ENCODE measurements at places on chromosomes 3 and 15.

GRCh38 chr3:5169807-5170206 is 17.7 kb upstream of the EDEM1 start:
- no peak for DNase-seq

- DNase-seq, result no peak
These were observed 2.4 kb downstream of the HACD3 start for GRCh38 chr15:65532738-65533051.

GRCh38 chr3:4060064-4060463 is 243.1 kb upstream of the SETMAR start:
- no peak for DNase-seq

DNA sequence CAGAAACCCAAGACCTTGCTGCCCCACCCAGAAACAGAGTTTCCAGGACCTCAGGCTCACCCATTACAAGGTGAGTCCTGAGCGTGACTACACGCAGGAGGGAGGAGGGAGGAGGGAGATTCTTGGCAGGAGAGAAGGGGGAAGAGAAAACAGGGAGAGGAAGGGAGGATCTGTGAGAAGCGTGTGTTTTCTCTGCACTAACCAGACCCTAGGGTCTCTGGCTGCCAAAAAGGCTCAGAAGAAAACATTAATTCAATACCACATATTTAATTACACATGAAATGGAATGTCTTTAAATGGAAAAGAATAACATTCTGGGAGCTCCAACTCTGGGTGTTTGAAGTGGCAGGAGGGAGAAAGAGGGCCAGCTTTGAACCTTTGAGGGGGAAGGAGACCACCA is 309.0 kb downstream of the NTRK3 start:
- DNase-seq, result no peak

DNA sequence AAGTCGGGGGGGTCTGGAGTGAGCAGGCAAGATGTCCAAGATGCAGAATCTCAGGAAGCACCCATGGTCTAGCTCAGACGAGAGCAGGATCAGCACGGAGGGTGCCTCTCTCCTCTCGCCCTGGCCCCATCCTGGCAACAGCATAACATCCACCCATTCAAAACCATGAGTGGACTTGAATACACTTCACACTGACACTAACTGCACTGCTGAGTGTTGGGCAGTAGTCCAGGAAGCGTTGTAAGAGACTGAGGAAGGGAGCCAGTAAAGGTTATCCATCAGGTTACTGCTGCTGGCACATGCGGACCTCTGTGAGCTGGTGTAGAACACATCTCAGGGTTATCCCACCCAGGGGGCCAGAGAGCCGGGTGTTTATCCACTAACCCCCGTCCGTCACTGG is 131.0 kb upstream of the TOPAZ1 start:
- DNase-seq, result no peak

DNA sequence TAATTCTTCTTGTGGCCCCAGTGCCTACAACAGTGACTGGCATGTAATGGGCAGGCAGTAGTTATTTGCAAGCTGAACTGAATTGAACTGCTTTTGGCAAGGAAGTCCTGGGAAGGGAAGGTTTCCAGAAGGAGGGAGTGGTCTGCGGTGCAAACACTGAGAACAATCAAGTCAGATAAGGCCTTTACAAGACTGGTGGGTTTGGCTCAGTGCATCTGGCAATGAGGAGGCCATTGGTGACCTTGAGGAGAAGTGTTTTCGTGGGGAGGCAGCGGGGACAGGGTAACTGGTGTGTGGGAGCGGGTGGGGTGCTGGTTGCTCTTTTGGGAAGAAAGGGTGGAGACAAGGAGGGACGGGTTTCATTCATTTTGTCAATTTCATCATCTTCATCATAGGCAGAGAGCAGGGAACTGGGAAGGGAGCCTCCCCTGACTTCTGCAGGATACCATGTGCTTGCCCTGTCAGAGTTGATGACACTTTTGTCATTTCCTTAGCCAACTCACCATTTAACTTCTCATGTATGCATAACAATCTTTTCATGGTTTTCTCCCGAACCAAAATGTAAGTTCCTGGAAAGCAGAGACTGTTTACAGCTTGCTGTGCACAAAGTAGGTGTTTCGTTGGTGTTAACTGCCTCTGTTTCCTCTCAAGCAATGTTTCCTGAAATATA is 8.4 kb upstream of the EHD4 start:
- no peak for DNase-seq

DNA sequence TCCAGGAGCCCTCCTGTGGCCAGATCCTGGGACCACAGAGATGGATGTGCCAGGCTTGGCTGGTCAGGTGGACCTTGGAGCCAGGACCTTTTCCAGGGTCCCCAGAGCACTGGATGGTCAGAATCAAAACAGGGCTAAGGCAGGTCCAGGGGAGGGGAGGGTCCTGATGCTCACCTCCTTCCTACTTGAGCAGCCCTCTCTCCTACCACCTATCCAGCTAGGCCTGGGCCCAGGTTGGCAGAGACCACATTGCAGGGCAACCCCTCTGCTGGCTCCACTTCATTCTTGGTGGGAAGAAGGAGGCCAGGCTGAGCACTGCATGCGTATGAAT is 28.5 kb upstream of the SFMBT1 start:
- no peak for DNase-seq

- no peak for DNase-seq
These were observed 41.7 kb downstream of the DAPK2 start for GRCh38 chr15:64004587-64004986.

- DNase-seq, result no peak
These were observed 46.4 kb upstream of the KLF13 start for GRCh38 chr15:31280046-31280830.

DNA sequence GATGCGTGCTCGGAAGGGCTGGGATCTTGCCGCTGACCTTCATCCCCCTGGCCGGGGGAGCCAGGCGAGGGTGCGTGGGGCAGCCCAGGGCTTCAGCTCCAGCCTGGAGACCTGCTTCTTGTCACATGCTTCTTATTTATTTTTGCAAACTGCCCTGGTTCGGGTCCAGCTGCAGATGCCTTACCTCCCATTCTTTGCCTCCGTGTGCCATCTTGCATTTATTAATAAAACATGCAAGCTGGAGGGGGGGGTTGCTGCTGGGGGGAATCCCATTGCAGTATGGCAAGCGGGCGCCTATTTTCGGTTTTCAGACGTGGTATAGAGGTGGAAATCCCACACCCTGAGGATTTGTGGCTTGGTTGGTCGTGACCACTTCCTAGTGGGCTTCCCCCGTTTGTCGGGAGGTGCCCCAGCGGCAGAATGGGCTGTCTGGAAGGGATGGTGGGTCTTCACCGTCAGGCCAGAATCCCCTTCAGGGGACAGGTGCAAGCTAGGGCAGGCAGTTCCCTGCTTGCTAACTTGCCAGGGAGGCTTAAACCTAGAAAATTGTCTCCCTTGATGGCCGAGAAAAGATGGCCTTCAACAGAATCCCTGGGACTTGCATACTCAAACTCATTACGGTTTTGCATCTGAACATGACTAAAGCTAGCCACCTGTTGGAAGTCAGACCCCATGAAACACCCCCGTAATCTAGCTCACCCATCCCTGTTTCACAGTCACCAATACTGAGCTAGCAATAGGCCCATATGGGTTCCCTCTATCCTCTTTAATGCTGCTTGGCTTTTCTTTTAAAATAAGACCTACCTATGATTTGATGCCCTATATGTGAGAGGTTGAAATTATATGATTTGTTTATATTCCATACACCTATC is 569 bp downstream of the TMEM266 start:
- no peak for DNase-seq

GRCh38 chr3:6321999-6322398 is 538.9 kb upstream of the GRM7 start:
- no peak for DNase-seq

DNA sequence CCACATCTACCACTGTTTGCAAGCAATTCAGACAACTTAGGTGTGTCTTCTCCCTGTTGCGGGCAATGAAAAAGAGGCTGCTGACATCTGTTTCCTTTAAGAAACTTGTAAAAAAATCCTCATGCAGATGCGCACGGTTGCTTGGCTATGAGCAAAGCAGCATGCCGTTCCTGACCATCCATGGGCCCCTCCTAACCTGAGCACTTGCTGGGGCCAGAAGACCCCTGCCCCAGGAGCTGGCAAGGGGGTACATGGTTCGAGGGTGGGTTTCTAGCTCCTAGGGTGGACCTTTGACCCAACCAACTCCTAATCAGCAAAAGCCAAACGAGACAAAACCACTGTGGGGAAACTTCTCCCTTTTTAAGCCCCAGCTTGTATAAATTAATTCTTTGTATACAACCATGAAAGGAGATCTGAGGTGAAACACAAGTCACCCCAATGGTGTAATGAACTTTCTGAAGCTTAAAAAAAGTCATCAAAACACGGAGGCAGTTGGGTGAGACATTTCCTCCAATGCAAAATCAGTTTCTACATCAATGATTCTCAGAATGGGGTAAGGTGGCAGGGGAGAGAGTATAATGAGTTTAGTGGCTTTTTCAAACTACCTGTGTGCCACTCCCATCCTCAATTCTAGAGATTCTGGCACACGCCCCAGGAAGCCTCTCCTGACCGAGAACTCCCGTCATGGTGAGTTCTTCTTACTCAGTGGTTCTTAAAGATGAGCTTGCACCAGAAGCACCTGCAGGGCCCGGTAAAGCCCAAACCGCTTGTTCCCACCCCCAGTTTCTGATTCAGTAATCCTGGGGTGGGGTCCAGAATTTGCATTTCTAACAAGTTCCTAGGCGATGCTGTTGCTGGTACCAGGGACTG is 44.1 kb downstream of the CPN2 start:
- DNase-seq, result no peak

GRCh38 chr3:127542441-127542952 is 48.0 kb downstream of the TPRA1 start:
- DNase-seq, result no peak

GRCh38 chr3:169227911-169228310 is 435.6 kb downstream of the MECOM start:
- no peak for DNase-seq

DNA sequence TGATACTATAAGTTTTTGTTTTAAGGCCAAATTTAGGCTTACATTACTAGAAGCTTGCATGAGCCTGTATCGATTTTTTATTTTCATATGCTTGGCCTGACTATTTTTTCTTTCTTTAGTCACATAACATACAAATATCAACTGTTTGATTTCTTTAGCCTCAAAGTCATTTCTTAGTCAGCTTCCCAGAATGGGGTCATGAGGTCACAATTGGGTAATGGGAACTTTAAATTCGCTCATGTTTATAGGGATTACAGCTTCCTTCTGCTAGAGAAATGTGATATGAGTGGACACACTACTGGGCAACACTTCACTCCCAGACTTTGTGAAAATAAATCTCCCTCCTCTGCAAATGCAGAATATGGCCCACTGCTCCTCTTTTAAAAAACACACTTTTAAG is 9.1 kb upstream of the TIPARP start:
- no peak for DNase-seq

DNA sequence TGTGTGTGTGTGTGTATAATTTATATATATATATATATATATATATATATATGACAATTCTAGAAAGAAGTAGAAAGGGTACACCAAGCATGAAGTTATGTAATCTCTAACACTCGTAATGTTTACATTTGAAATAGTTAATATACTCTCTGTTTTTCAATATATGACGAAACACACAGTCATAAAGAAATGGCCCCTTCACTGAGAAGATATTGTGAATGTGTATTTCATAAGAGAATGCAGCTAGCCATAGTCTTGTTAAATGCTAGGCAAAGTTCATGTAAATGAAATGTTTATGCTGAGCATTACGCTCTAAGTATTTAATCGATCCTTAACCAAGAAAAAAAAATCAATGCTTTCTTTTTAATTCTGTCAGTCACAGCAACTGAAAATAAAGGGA is 154.7 kb upstream of the TSPAN3 start:
- no peak for DNase-seq

DNA sequence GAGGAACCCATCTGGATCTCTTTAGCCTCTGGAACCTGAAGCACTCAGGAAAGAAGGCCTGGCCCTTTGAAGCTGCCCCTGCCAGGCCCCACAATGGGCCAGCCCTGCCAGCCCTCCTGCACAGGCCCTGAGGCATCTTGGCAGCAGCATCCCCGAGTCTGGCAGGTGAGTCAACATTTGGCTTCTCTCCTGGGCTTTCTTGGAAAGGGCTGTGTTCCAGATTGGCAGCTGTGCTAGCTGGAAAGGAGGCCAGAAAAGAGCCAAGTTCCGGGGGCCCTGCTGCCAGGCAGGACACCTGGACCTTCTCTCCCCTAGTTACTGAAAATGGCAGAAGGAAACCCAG is 187.2 kb downstream of the SHQ1 start:
- no peak for DNase-seq

- DNase-seq, result no peak
These were observed 2.0 kb downstream of the ANKRD28 start for GRCh38 chr3:15795651-15796308.

GRCh38 chr15:56351353-56351752 is 13.9 kb upstream of the TEX9 start:
- no peak for DNase-seq

GRCh38 chr3:59978979-59979378 is 929.2 kb upstream of the CFAP20DC start:
- DNase-seq, result no peak

DNA sequence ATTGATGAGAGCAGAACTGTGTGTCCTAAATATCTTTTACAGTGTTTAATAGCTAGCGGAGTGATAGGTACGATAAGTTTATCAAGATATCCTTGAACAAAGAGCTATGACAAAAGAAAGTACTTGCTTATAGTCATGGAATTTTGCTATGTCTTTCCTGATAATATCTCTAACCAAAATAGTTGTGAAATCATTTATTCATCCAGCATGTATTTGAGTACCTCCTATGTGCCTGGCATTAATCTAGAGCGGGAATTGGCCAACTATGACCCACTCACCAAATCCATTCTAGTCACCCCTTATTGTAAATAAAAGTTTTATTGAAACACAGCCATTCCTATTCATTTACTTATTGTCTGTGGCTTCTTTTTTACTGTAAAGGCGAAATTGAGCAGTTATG is 46.6 kb downstream of the ZFAND6 start:
- DNase-seq, result no peak

DNA sequence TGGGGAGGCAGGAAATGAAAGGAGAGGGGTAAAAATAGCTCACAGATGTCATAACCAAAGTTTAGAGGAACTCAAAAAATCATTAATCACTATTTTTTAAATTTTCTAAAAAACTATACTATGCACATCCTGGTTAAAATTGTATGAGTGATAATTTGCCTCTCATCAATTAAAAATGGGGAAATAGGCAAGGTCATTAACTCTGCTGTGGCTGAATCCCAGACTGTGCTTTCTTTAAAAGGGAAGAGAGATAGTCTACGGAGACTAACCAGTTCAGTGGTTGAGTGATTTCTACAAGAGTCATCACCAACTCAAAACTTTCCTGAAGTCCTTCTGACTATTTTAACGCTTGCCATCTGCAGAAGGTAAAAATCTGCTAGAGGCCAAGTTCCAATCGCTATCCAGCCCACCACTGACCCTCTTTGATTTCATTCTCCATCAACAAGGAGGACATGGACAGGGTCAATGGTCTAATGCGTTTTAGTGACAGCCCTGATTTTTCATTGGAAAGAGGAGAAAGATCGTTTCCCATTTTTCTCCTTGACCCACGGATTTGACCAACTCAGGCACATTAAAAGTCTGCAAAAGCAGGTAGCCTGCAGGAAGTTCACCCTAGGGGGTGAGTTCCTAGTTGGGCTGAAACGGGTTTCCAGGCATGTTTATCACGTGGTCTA is 850 bp downstream of the SUCLG2 start:
- DNase-seq, result no peak

Data from stimulated activated CD4-positive, alpha-beta T cell treated with anti-CD3 and anti-CD28 coated beads, Interleukin-1b, Interleukin-23, amount 100 ng/mL, for 24 hours (primary cell).